ENCODE measurements at places on chromosomes 3 and 15. TPM values are rescaled to one million over a fixed set of nuclear protein-coding genes. Genes with fewer than 3 reads are reported as not detected.

DNA sequence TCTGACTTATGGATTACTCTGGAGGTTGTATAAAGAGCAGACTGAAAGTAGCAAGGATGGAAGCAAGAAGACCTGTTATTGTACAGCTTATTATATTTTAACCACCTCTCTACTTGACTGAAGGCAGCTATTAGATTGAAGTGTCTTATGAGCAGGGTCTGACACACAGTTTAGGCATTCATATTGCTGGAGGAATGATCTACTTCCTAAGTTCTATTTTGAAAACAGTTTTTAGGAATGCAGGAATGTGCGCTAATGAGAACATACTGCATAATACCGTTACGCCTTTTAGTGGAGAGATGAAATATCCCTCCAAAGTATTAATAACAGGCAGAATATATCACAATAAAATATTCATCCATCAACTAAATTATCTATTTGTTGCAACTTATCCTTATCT, 193.3 kb downstream of the ISL2 start:
- no peak for DNase-seq

GRCh38 chr3:181955566-181955965, 243.8 kb downstream of the SOX2 start:
- DNase-seq, result no peak

DNA sequence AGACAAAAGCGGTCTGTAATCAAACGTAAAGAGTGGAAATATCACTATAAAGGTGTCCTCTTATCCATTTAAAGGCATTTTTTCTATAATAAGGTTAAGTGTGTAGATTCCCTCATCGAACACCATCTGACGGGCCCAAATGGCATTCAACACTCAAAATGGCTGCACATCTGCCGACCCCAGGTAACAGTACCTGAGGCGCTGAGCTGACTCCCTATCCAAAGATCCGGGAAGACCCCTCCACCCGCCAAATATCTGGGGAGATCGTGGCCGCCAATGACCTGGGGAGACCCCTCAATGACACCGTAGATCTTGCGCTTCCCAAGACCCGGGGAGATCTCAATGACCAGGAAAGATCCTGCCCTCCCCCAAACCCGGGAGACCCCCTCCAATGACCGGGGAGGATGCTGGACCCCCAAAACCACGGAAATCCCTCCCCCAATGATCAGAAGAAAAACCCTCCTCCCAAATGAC, 476 bp downstream of the IP6K2 start:
- DNase-seq, result no peak

Gene HDDC3
- 8.6 TPM for total RNA-seq

GRCh38 chr3:60577601-60578000, 673.7 kb downstream of the FHIT start:
- no peak for DNase-seq

- no peak for DNase-seq
These were observed 25.3 kb downstream of the LPP start for GRCh38 chr3:188179006-188179966.

GRCh38 chr3:36514171-36514570, 133.9 kb downstream of the STAC start:
- no peak for DNase-seq

- no peak for DNase-seq
These were observed 285.5 kb downstream of the ZBBX start for GRCh38 chr3:167094632-167095031.

GRCh38 chr15:94273826-94274225, 42.5 kb downstream of the MCTP2 start:
- no peak for DNase-seq

- no peak for DNase-seq
These were observed 466.5 kb downstream of the ROBO2 start for GRCh38 chr3:77506384-77506783.

- DNase-seq, result no peak
These were observed 62.0 kb upstream of the BCL6 start for GRCh38 chr3:187807086-187807862.

Gene SHC4
- 5.7 TPM for total RNA-seq

DNA sequence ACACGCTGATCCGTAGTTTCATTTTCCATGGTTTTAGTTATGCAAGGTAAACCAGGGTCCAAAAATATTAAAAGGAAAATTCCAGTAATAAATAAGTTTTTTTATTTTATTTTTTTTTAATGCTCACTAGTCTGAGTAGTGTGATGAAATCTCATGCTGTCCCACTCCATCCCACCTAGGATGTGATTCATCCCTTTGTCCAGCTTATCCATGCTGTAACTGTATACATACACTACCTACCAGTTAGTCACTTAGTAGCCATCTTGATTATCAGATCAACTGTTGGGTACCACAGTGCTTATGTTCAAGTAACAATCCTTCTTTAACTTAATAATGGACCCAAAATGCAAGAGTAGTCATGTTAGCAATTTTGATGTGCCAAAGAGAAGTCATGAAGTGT, 75.2 kb downstream of the ESYT3 start:
- no peak for DNase-seq

DNA sequence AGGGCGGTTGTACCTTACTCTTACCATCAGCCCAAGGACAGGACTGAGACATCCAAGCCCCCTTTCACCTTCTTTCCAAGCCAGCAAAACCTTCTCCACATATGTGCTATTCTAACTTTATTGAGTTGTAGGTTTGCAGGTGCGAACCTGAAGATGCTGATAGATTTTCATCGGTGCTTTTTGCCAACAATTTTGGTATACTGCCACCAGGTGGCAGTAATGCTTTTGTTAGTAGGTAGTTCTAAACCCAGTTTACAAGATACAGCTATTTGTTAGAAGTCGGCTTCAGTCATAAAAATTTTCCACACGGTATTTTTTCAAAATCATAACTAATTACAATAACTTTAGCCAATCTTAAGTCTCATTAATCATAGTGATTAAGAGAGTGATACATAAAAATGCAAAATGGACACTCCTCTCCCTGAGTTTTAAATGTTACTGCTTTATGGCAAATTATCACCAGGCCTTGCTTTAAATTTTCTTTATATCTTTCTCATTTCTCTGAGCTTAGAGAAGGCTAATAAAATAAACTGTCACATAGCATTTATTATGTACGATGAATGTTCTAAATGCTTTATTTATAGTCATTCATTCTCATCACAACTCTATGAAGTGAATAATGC, 636 bp downstream of the TBC1D21 start:
- no peak for DNase-seq

Gene B2M
- total RNA-seq, result 295 TPM

Gene NR2F2
- total RNA-seq, result 4.9 TPM

DNA sequence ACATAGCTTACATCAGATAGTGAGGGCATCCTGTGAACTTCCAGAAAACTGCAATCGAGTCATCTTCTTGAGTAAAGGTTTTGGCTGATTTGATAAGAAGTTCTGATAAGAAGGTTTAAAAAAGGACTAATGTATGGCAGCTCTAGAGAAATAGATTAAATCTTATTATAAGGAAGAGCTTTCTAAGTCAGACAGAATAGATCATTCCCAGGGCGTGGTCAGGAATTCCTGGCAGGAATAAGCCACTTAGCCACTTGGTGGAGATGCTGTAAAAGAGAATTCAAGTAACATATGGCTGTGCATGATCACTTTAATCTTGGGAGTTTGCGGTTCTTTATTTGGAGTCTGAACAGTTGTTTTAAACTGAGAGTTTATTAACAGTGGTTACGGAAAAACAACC, 17.4 kb downstream of the PGBD4 start:
- no peak for DNase-seq

DNA sequence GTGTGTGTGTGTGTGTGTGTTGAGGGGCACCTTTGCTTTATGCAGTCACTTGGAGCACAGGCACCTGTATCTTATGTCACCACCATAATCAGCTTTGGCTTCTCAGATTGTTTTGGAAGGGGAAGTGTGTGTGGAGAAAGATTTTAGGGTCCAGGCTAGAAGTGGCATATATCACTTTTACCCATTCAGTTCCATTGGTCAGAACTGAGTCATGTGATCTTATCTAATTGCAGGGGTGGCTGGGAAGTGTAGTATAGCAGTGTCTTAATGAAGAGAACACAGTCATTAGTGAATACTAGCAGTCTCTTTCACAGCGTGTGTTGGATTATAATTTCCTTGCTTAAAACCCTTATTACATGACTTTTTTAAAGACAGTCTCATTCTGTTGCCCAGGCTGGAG, 20.6 kb downstream of the NCK1 start:
- no peak for DNase-seq

- no peak for DNase-seq
These were observed 68.2 kb downstream of the POLQ start for GRCh38 chr3:121477589-121477988.

- no peak for DNase-seq
These were observed 936 bp downstream of the ZXDC start for GRCh38 chr3:126474498-126475412.

DNA sequence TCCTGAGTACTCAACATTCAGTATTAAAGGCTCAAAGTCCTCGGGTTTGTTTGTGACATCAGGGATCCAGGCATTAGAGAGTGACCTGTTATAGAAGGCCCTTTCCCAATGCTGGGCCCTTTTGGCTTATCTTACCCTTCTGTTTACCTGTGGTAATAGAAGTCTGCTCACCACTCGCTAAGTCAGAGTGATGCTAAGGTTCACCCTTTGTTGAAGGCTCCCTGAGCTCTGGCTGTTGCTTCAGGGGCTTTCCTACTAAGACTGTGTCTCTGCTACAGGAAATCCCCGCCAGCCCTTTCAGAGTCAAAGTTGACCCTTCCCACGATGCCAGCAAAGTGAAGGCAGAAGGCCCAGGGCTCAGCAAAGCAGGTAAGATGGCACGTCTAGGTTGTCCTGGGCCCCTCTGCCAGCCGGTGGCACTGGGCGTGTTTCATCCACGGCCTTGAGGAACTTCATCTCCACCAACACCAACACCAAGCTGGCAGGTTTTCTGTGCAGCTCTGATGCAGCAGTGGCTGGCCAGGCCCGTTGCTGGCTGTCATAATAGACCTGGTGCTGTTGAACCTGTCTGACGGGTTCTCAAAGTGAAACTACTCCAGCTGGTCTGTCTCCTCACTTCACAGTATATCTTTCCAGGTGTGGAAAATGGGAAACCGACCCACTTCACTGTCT, 99.1 kb downstream of the DNASE1L3 start:
- no peak for DNase-seq

GRCh38 chr3:47299381-47300318, 16.9 kb downstream of the KLHL18 start:
- no peak for DNase-seq

DNA sequence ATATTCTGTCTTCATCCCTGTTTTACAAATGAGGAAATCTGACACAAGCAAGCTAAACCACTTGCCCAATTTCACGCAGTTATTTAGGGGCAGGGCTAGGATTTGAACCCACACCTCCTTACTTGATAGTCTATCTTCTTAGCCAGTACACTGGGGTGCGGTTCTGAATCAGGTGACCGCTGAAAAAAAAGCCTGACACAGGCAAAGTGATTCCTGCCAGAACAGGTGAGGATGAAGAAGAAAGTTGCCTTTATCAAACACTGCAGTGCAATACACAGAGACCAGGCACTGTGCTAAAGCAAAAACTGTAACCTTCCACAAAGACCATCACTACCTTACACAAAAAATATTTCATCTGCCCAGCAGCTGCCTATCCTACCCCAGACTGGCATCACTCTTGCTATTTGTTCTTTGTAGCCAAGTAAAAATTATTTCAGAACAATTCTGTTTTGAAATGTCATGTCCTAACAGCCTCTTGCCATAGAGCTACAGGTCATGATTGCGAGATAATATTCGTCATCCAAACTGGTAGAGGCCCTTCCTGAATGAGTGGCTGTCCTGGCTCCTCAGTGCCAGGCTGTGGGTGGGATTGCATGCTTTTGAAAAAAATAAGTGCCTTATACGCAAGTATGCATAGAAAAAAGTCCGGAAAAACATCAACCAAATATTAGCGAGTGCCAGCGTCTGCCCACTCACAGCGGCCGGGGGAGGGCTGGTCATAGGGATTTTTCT, 142.3 kb upstream of the TPM1 start:
- DNase-seq, result no peak

Gene SPTSSB
- total RNA-seq, result 3.3 TPM

- no peak for DNase-seq
These were observed 55.1 kb downstream of the CD47 start for GRCh38 chr3:108035751-108036150.

DNA sequence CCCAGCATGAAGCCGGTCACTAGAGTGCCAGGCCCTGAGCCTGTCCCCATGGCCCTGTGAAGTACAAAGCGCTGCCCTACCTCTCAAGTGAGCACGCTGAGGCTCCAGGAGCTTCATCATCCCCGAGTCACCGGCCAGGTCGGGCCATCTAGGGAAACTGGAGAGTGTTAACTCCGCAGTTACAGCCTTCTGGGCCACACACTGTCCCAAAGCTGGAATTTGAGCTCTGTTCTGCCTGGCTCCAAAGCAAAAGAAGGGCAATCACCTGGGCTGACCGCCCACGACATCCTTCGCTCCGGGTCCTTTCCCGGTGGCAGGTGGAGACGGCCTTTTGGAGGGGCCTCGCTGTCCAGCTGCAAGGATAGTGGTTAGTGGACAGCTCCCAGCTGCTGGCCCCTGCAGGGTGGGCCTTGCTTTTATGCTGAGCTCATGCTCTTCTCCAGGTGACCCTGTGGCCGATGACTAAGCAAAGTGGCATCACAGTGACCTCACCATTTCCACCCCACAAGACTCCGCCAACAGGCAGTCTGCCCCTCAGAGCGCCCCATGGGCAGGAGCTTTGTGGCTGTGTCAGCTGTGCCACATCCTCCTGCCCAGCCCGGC, 3.5 kb upstream of the MUC4 start:
- no peak for DNase-seq

DNA sequence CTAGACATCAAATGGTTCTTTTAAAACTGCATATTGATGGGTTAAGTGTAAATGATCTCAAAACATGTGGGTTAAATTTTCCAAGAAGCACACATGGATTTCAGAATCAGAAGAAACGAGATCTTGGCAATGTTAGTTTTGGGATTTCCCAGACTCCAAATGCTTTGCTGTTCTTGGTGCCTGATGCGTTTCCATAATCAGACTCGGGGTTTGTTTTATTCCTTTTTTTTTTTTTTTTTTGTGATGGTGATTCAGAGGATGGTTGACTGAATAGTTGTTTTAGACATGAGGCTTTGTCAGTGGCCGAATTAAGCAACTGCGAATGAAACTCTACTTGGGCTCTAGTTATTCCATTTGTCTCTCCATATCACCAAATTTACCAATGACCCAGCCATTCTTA, 52.2 kb upstream of the FAM98B start:
- no peak for DNase-seq

Data from frontal cortex (tissue), 4 donors.